GM23338 (cell line): ENCODE measurements at places on chromosomes 16 and 17. TPM values are rescaled to one million over a fixed set of nuclear protein-coding genes. Genes with fewer than 3 reads are reported as not detected.

DNA sequence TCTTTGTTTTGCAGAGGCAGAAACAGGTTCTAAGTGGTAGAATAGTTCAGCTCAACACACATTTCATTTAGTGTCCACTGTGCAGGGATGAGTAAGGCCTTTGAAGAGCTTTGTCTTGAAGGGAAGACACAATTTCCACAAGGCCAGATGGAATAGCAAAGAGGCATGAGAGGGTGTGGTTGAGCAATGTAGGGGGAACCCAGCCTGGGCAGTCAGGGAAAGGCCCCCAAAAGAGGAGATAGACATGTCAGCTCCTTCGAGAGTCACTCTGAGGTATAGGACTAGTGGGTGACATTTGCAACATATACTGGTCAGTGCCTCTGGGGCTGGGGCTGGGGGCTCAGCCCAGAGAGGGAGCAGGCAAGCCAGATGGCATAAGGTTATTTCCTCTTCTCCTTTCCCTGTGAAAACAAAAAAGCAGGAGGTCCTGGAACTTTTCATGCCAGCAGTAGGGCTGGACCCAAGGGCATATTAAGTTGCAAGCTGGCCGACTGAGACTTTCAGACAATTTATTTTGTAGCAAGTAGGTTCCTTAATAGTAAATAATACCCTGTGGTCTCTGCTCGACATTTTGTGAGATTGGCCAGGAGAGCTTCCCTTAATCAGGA lies 7.1 kb downstream of the ALKBH5 start:
- H3K36me3 ChIP-seq, result peaks cover 14% of the 10 kb centered on the region
- H3K4me1 ChIP-seq, result peaks cover 25% of the 10 kb centered on the region
- H3K4me3 ChIP-seq, result no peak overlapping the region

DNA sequence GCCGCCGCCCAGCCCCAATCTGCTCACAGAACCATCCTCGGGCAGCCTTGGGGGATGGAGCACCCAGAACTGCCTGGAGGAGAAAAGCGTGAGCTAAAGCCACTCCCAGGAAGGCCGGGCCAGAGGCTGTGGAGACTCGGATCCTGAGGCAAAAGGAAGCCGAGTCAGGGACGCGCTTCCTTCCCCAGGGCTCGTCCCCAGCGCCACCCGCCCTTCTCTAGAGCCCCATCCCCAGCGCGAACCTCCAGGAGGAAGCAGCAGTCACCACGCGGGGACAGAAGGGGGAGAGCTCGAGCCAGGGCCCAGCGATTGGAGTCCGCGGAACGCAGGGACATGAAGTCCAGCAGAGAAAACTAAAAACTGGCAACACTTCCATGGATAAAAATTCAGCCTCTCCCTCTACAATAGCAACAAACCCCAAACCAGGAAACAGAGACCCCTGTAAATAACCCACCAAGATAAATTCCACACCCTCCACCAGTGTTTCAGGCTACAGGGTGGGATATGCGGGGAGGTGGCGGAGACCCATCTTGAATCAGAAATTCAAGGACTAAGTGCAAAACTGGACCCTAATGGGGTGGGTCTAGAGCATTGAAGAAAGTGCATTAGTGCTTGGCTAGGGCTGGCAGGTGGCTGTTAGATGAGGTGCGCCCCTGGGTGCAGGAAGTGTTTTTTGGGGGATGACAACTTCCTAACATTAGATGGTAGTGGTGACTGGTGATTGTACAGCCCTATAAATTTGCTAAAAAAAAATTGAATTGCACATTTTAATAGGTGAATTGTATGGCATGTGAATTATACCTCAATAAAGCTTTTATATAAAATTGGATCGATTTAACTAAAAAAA lies 116.1 kb upstream of the METRNL start:
- peak; percentile 95 for DNase-seq
- peak overlapping the region; percentile 48 for H3K4me3 ChIP-seq
- no peaks in the 10 kb centered on the region for H3K36me3 ChIP-seq

DNA sequence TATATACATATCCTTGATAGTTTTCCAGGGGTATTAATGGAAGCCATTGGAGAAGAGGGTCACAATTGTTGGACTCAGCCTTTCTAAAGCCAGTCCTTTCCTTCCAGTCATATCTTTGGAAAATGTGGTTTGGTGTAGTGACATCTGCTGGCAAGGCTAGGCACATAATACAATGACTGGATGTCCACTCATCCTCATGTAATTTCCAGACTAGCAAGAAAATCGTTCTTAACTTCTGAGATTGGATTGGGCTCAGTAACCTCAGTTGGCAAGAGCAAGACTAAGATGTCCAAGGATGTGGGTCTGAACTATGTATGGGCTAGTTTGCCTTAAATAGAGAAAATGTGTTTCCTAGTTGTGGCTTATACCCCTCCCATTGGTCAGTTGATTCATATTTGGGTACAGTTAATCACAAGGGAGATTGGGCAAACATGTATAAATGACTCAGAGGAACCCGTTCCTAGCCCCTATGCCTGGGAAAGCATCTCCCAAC lies 8.7 kb upstream of the KAT7 start:
- peaks cover 11% of the 10 kb centered on the region; the same call in 1 of the 2 replicates for H3K27me3 ChIP-seq
- peak; percentile 26 for DNase-seq
- H3K27ac ChIP-seq, result no peak overlapping the region

GRCh38 chr17:8150194-8151119 lies 1.7 kb downstream of the PER1 start:
- H3K36me3 ChIP-seq, result no peaks in the 10 kb centered on the region
- H3K4me1 ChIP-seq, result peaks cover 26% of the 10 kb centered on the region
- peak; percentile 26 for DNase-seq

Gene ZG16
- total RNA-seq, result not detected in 2 replicates

Gene MBTPS1
- total RNA-seq, result 44.3 and 49.3 TPM in 2 replicates

Gene EME2
- 15.0 and 17.3 TPM in 2 replicates for total RNA-seq

Gene CD79B
- total RNA-seq, result 1.3 and 3.0 TPM in 2 replicates

Gene DBNDD1
- 69.2 and 90.8 TPM in 2 replicates for total RNA-seq

Gene TMC5
- total RNA-seq, result 1.7 and 2.3 TPM in 2 replicates
